Kidney epithelial cell (primary cell): ENCODE measurements at places on chromosomes 13 and 19. TPM values are rescaled to one million over a fixed set of nuclear protein-coding genes. Genes with fewer than 3 reads are reported as not detected.

Gene ERICH4
- total RNA-seq: not detected in 2 replicates

- DNase-seq: no peak
These were observed 8.6 kb downstream of the FGF22 start for GRCh38 chr19:648305-648704.

GRCh38 chr19:52188822-52189734 is 774 bp upstream of the PPP2R1A start:
- DNase-seq: no peak

- no peak for DNase-seq
These were observed 126.7 kb downstream of the MAB21L1 start for GRCh38 chr13:35349673-35350278.

- DNase-seq: no peak
These were observed 336.4 kb downstream of the ZNF536 start for GRCh38 chr19:30708416-30709178.

DNA sequence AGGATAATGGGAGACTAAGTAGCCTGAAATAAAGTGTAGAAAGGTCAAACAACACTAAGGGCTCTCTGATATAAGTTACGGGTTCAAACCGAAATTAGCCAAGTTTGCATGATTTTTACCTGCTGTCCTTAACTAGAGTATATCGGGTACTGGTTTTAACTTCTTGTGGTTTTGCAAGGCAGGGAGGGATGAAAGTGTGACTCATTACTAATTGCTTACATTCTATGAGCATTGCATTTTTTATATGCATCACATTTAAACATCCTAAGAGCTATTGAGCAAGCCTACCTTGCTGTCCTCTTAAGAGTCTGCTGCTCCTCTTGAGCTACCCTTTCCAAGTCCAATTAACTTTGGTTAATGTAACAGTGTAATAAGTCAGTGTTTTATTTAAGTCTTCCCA is 415.4 kb downstream of the SLITRK5 start:
- peak; percentile 14 for DNase-seq

Gene MCF2L
- total RNA-seq: 12.3 and 13.8 TPM in 2 replicates

DNA sequence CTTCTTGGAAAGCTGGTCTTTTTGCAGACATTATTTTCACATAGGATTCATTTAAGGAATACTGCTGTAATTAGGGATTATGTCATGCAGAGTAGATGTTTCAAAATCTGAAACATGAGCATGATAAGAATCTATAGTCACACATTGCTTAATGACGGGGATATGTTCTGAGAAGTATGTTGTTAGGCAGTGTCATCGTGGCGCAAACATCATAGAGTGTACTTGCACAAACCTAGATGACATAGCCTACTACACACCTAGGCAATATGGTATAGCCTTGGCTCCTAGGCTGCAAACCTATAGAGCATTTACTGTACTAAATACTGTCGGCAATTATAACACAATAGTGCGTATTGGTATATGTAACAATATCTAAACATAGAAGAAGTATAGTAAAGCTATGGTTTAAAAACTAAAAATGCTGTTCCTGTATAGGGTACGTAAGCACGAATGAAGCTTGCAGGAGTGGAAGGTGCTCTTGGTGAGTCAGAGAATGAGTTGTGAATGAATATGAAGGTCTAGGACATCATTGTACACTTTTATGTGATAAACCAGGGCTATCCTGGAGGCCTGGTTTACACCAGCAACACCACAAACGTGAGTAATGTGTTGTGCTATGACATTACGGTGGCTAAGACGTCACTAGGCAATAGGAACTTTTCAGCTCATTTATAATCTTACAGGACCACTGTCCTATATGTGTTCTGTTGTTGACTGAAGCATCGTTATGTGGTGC is 283.1 kb downstream of the MTUS2 start:
- no peak for DNase-seq

Gene FAM187B
- total RNA-seq: not detected in 2 replicates

Gene ZNF71
- 12.3 and 14.2 TPM in 2 replicates for total RNA-seq

DNA sequence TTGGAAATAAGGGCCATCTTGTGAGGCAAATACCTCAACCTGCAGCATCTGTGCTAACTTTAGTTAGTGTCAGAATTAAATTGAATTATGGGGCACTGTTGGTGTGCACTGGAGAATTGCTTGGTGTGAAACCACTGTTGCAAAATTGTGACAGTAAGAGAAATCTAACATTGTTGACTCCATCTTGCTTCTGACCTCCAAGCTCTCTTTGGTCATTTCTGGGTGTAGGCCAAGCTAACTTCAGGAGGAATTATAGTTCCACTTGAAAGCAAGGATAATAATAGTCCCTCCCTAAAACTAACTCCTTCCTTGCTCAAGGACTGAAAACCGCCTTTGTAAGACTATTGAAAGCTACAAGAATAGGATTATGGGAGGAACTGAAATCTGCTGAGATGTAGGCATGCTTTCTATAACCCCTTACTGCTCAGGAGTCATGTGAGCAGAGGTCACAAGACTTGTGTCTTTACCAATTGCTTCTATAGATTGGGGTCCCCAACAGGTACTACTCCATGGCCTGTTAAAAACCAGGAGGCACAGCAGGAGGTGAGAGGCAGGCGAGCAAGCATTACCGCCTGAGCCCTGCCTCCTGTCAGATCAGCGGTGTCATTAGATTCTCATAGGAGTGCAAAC is 24.9 kb upstream of the GAS6 start:
- DNase-seq: no peak

DNA sequence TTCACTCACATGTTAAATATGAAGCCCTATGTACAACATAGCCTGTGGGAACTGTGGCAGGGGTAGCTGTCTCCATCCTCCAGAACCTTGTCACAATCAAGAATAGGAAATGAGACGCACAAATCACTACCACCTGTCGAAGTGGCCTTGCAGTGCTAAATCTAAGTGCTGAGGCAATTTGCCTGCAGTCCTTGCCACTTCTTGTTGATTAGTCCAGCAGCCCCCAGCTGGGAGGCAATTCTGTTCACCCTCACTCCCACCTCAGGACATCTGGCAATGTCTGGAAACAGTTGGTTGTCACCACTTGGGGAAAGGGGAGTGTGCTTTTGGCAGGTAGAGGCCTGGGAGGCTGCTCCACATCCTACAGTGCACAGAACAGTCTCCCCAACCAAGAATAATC is 10.7 kb downstream of the RFX2 start:
- DNase-seq: no peak

Gene TMEM145
- 0.54 and 4.9 TPM in 2 replicates for total RNA-seq

- no peak for DNase-seq
These were observed 11.9 kb downstream of the MEIS3 start for GRCh38 chr19:47407417-47407774.

DNA sequence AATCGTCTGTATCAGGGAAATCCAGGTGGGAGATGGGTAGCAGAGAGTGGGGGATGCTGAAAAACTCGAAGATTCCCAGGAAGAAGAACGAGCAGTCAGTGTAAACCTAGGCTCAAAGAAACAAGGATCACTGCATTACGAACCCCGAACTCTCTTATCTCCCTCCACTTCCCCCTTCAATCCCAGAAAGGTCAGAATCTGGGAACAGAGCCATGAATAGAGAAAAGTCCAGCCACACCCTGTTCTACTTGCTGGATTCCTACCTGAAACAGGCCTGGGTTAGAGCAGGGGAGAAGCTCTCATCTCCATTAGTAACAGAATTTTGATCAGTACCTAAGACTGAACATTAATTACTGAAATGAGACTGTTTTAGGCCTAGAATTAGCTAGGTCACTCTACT is 24.4 kb downstream of the EPSTI1 start:
- no peak for DNase-seq

Gene ZNF700
- 4.4 and 4.5 TPM in 2 replicates for total RNA-seq

Gene COL4A2
- total RNA-seq: 1,736 and 1,860 TPM in 2 replicates

Gene UNC13A
- 0.27 and 2.0 TPM in 2 replicates for total RNA-seq

Gene CTXN1
- 15.7 and 16.1 TPM in 2 replicates for total RNA-seq

GRCh38 chr13:31930490-31930889 is 101.1 kb upstream of the FRY start:
- DNase-seq: no peak

Gene IRS2
- 27.1 and 35.7 TPM in 2 replicates for total RNA-seq

Gene ZNF100
- total RNA-seq: 2.0 and 4.4 TPM in 2 replicates

Gene GCDH
- 35.2 and 43.9 TPM in 2 replicates for total RNA-seq

DNA sequence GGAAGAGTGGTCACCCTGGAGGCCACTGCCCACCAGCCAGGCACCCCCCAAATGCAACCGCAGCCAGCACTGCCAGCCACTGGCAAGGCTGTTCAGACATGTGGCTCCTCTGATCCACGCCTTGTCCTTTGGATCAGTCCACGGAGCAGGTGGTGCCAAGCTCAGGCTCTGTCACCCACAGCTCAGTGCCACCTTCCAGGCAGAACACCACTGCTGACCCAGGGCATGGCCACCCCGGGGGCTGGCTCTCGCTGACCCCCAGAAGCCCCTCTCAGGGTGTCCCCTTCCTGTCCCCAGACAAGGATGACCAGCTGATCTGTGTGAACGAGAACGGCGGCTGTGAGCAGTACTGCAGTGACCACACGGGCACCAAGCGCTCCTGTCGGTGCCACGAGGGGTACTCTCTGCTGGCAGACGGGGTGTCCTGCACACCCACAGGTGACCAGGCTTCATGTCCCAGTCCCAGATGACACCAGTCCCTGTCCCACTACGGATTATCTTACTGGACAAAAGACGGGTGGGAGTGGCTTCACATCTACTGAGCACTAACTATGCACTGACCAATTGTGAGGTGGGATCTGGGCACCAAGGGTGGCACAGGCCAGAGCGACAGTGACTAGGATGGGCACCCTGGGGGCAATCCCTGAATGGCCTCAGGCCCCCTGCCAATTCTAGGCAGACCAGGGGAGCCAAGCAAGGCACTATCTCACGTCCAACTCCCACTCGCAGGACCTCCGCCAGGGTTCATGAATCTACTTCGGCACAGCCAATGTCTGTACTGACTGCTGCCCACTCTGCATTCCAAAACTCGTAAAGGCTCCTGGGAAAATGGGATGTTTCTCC is 7.0 kb upstream of the F10 start:
- no peak for DNase-seq

Gene SHC2
- total RNA-seq: 15.2 and 19.5 TPM in 2 replicates

DNA sequence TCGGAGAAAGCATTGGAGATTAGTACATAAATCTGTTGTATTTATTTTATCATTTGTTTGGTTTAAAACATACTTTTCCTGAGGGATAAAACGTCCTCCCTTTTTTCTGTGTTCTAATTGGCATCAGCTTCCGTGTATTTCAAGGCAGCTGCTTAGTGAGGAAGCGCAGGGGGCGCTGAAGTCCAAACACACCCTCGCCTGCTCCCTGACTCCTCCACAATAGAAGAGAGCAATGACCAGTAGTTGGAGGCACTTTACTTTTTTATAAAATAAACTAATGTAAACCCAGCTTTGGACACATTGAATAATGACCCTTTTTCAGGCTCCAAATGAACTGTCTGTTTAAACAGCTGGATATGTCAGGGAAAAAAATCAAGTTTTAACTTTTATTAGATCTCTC is 79.9 kb downstream of the RNASEH2B start:
- DNase-seq: no peak

Gene ZNF222
- 2.3 and 3.3 TPM in 2 replicates for total RNA-seq

Gene RASIP1
- total RNA-seq: 3.8 and 4.8 TPM in 2 replicates

DNA sequence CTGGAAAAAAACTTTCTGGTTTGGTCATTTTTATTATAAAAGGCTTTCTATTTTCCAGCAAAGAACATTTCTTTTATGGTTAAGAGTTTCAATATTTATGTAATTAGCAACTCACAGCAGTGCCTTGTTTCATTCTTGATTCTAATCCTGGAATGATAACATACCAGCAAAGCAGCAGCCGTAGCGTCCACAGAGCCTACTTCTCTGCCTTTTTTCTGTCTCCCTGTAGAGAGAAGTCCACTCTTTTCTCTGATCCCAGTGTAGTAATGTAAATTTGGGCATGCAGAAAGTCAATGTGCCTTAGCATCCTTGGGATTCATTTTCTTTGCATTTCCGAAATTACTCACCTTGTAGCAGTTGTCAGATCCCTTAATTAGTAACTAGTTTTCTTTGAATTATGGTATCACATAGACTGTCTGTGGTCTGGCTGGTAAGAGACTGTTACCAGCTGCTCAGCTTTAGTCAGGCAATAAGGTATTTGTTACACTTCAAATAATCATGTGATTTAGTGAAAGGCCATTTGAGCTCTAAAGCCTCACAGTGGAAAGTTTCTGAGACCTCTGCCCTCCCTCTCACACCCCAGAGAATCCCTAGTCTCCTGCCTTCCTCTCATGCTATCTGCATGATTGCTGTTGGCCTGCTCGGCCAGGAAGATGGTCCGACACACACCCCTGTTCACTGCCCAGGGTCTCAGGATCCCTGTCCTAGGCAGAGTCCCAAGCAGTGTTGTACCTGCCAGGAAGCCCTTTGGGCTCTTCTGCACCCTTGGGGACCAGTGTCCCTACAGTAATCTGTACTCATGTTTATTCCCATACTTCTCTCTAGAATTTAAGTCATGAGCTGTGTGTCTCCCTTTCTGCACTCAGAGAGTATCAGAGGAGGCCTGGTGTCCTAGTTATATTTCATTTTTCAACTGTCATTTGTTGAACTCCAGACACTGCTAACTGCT is 86.3 kb downstream of the LRCH1 start:
- peak; percentile 70 for DNase-seq

DNA sequence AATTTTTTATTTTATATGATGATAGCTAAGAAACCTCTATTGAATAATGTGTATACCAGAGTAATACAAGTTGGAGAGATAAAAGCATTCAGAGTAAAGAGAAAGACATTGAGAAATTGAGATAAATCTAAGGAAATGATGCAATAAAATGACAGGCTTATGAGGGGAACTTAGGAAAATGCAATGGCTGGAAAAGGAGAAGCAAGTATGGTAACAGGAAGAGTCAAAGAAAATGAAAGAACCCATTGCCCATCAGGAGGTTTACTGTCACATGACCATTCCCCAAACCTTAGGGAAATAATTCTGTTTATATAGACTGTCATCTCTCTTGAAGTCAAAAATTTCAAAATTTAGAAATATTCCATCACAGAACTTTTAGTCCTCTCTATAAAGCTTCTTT is 808.0 kb upstream of the PRR20A start:
- DNase-seq: no peak

- DNase-seq: no peak
These were observed 264.9 kb downstream of the UQCRFS1 start for GRCh38 chr19:28948026-28948425.

Gene RHPN2
- total RNA-seq: 21.3 and 27.6 TPM in 2 replicates

Gene ZNF534
- not detected in 2 replicates for total RNA-seq

- no peak for DNase-seq
These were observed 54.4 kb downstream of the MLLT1 start for GRCh38 chr19:6225232-6225865.

Gene CPT1C
- total RNA-seq: 2.7 and 3.4 TPM in 2 replicates

GRCh38 chr19:10251792-10252694 is at the start of gene MRPL4:
Gene MRPL4, plus strand, starts transcription at chr19:10252214. Its CDS starts 40 bp downstream, at chr19:10252254.
- DNase-seq: peak; percentile 97
